Pancreas (tissue), 10 donors: ENCODE measurements at places on chromosomes 1 and 21. TPM values are rescaled to one million over a fixed set of nuclear protein-coding genes. Genes with fewer than 3 reads are reported as not detected.

TIE1 gene
- total RNA-seq = 3.6 TPM

GBP7 gene
- total RNA-seq = not detected

OR2L5 gene
- not detected for total RNA-seq

PPM1J gene
- total RNA-seq = 0.20 TPM

SETSIP gene
- total RNA-seq = not detected

AMY2A gene
- 4,704 TPM for total RNA-seq

STYXL2 gene
- 0.37 TPM for total RNA-seq

VSIG8 gene
- total RNA-seq = not detected

HEYL gene
- total RNA-seq = 32.7 TPM

ST6GALNAC3 gene
- 0.72 TPM for total RNA-seq

ARHGAP30 gene
- total RNA-seq = 2.4 TPM

CYP4Z1 gene
- total RNA-seq = not detected

TSPEAR gene
- 0.13 TPM for total RNA-seq

ANGPTL3 gene
- total RNA-seq = 0.16 TPM

PTPRC gene
- total RNA-seq = 1.6 TPM

RGS16 gene
- 1.8 TPM for total RNA-seq

RUNX3 gene
- total RNA-seq = 0.98 TPM

NPPB gene
- 1.5 TPM for total RNA-seq

FCAMR gene
- not detected for total RNA-seq

VWA5B1 gene
- total RNA-seq = 0.19 TPM

FMO5 gene
- 10.1 TPM for total RNA-seq

SH2D1B gene
- not detected for total RNA-seq

GNB1 gene
- total RNA-seq = 99.0 TPM
